ENCODE measurements at places on chromosomes 1 and 21.
A peak's percentile ranks its signal among the peaks of the same experiment; 100 is the strongest.

GRCh38 chr1:152148981-152149380 lies 10.0 kb downstream of the RPTN start:
- no peaks in the 10 kb centered on the region for H3K27me3 ChIP-seq
- no peak for DNase-seq
- no peaks in the 10 kb centered on the region for H3K36me3 ChIP-seq
- no peak overlapping the region for H3K27ac ChIP-seq

GRCh38 chr1:169809370-169810095 lies 14.8 kb upstream of the METTL18 start:
- no peaks in the 10 kb centered on the region for H3K27me3 ChIP-seq
- peak; percentile 69 for DNase-seq
- no peaks in the 10 kb centered on the region for H3K4me1 ChIP-seq
- no peak overlapping the region for H3K4me3 ChIP-seq

DNA sequence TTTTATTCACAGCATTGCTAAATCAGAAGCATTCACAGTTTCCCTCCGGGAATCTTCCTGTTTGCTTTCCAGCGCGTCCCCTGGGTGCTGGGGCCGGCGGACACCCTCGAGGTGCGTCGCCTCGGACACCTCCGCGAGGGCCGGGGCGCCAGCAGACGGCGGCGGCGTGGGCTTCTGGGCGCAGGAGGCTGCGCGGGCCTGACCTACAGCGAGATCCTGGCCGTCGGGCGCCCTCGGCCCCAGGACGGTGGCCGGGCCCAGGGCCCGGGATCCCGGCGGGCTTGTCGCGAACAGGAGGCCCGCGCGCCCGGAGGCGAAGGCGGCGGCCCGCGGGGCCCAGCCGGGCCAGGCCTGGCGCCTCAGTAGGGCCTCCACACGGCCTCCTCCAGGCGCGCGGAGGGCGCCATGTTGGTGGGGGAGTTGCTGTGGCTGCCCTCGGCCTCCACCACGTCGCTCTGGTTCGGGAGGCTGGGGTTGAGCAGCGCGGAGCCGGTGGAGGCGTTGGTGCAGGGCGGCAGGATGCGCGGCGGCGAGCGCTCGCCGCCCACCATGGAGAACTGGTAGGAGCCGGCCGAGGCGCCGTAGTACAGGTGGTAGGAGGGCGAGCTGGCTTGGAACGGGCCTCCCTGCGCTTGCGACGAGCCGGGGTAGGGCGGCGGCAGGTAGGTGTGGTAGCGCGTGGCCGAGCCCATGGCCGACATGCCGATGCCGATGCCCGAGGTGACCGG lies 123.1 kb downstream of the CLIC6 start:
- H3K27me3 ChIP-seq, result no peaks in the 10 kb centered on the region

DNA sequence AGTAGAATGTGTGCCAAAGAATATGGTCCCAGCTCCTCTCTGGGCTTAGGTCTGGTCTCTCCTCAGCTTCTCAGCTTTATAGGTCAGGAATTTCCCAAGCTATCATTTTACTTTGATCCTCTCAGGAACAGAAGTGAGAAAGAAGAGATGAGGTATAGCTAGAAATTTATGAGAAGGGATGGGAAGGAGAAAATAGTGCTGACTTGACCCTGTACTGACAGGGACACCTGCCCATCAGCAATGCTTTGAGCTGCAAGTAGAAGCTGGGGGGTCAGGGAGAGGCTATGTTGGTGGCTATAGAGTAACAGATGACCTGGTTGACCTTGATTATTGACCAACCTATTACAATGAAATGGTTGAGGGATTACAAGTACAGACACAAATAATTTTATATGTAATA lies 75.0 kb downstream of the XCL2 start:
- H3K27me3 ChIP-seq, result no peaks in the 10 kb centered on the region
- no peak for DNase-seq
- peaks cover 38% of the 10 kb centered on the region for H3K4me1 ChIP-seq
- H3K36me3 ChIP-seq, result no peaks in the 10 kb centered on the region

DNA sequence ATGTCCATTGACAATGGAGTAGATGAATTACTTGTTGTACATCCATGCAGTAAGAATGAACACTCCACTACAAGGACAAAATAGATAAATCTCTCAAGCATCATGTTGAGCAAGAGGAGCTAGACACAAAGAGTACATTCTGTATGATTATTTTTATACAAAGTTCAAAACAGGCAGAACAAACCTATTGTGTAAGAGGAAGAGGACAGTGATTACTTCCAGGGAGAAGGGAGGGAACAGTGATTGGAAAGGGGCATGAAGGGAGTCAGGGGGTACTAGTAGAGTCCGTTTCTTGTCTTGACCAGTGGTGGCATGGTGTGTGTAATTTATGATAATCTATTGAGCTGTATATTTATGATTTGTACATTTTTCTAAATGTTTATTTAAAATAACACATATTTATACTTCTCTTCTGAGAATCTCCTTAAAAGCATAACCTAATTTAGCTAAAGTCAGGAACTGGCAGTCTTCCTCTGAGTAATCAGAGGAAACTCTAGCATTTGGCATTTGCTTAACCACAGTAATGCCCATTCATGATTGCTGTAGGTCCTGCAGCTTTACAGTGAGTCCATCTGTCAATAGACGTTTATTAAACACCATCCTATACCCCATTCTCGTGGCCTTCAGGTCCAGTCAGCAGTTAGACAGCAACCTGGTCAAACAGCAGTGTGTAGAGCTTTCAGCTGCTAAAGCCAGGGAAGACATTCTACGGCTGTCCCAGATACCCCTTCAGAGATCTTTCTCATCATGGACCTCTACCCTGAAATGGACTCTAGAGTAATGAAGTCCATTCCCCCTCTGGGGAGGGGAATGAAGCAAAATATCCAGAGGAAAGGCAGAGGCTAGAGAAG lies 114.1 kb upstream of the GALNT2 start:
- no peaks in the 10 kb centered on the region for H3K4me1 ChIP-seq
- H3K36me3 ChIP-seq, result no peaks in the 10 kb centered on the region
- H3K27ac ChIP-seq, result no peak overlapping the region
- DNase-seq, result no peak
- no peak overlapping the region for H3K4me3 ChIP-seq

DNA sequence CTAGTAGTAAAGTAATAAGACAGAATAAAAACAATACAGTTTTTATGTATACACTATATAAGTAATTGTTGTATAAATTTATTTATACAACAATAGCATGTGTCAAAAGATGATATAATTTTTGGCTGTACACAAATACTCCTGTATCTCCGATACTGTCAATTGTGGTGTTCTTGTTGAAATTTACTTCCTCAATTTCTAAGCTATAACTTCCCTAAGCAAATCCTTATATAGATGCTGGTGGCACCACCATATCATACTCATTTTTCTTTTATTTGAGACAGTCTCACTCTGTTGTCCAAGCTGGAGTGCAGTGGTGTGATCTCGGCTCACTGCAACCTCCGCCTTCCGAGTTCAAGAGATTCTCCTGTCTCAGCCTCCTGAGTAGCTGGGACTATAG lies 141.0 kb upstream of the HP1BP3 start:
- peaks cover 6% of the 10 kb centered on the region for H3K36me3 ChIP-seq
- H3K27ac ChIP-seq, result no peak overlapping the region
- no peaks in the 10 kb centered on the region for H3K27me3 ChIP-seq
- DNase-seq, result no peak
- peaks cover 9% of the 10 kb centered on the region for H3K4me1 ChIP-seq

DNA sequence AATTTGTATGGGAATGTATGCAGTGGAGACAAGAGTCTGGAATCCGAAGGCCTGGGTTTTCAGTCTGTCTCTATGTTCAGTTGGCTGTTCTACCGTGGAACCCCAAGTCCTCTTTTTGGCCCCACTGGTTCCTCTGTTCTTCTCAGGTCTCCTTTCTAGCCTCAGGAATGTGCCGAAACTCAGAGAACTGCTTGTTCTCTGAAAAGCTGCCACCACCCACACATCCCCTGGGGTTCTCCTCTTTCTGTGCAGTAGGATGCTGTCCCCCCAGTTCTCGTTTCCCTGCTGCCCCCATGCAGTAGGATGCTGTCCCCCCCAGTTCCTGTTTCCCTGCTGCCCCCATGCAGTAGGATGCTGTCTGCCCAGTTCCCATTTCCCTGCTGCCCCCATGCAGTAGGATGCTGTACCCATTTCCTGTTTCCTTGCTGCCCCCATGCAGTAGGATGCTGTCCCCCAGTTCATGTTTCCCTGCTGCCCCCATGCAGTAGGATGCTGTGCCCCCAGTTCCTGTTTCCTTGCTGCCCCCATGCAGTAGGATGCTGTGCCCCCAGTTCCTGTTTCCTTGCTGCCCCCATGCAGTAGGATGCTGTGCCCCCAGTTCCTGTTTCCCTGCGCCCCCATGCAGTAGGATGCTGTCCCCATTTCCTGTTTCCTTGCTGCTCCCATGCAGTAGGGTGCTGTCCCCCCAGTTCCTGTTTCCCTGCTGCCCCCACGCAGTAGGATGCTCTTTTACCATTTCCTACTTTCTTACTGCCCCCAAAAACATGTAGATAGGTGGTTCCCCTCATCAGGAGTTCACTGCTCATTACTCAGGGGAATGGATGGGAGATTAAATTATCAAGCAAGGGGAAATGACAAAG lies 35.3 kb downstream of the OPTC start:
- H3K36me3 ChIP-seq, result no peaks in the 10 kb centered on the region
- DNase-seq, result peak; percentile 36
- H3K27ac ChIP-seq, result no peak overlapping the region
- H3K4me3 ChIP-seq, result no peak overlapping the region

DNA sequence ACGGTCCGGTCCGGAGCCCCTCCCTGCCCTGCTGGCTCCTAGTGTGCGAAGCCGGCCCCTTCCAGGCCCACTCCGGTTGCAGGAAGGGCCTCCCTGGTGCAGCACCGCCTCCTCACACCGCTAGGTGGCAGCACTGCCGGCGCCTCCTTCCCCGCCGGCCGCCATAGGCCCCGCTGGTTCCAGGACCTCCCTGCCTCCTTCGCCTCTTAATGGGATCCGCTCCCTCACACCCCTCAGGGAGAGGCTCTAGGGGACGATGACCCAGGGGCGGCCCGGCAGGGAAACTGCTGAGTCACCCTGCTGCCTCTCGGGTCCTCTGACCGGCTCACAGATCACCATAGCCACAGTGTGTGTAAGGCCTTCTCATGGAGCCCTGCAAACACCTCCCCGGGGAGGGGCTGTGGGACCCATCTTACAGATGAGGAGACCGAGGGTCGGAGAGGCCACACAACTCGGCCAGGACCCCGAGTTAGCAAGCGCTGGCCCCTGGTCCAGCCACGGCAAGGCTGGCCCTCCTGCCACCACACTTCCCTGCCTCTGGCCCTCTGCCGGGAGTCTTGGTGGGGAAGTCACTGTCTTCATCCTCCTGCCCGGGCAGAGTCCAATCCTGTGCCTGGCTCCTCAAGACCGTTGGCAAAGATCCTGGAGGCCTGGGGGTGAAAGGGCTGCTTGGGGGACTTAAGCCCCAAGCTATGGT lies 1.6 kb upstream of the AJAP1 start:
- no peak overlapping the region for H3K4me3 ChIP-seq
- no peak overlapping the region for H3K27ac ChIP-seq
- peaks cover 20% of the 10 kb centered on the region for H3K4me1 ChIP-seq
- DNase-seq, result peak; percentile 43
- peaks cover 94% of the 10 kb centered on the region for H3K27me3 ChIP-seq

DNA sequence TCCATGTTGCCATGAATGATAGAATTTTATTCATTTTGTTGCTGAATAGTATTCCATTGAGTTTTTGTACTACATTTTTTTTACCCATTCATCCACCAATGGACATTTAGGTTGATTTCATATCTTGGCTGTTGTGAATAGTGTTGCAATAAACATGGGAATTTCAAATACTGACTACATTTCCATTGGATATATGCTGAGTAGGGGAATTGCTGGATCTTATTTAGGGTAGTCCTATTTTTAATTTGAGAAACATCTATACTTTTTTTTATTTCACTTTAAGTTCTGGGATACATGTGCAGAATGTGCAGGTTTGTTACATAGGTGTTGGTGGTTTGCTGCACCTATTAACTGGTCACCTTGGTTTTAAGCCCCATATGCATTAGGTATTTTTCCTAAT lies 38.8 kb upstream of the TNFSF4 start:
- no peak overlapping the region for H3K4me3 ChIP-seq
- H3K36me3 ChIP-seq, result no peaks in the 10 kb centered on the region
- DNase-seq, result no peak
- no peak overlapping the region for H3K27ac ChIP-seq
- H3K4me1 ChIP-seq, result no peaks in the 10 kb centered on the region

Data from common myeloid progenitor, CD34-positive (primary cell).